Diencephalon (tissue), 1 donor: ENCODE measurements at places on chromosomes 1 and 21. TPM values are rescaled to one million over a fixed set of nuclear protein-coding genes. Genes with fewer than 3 reads are reported as not detected.

The AADACL3 gene
- total RNA-seq: not detected

The DLGAP3 gene
- total RNA-seq: 23.8 TPM

The S100A7 gene
- total RNA-seq: not detected

The LCE4A gene
- not detected for total RNA-seq

The OR2L5 gene
- total RNA-seq: 1.8 TPM

The RHBG gene
- not detected for total RNA-seq

The CDC73 gene
- 42.2 TPM for total RNA-seq

The TTC22 gene
- total RNA-seq: 1.2 TPM

The ATP6V1G3 gene
- not detected for total RNA-seq

The ARHGAP30 gene
- 1.6 TPM for total RNA-seq

The NR1I3 gene
- not detected for total RNA-seq

The OR6K3 gene
- total RNA-seq: not detected
